ENCODE measurements at places on chromosomes 16 and 17.

GRCh38 chr17:41494524-41494923 lies 4.8 kb upstream of the KRT36 start:
- no peak for DNase-seq

DNA sequence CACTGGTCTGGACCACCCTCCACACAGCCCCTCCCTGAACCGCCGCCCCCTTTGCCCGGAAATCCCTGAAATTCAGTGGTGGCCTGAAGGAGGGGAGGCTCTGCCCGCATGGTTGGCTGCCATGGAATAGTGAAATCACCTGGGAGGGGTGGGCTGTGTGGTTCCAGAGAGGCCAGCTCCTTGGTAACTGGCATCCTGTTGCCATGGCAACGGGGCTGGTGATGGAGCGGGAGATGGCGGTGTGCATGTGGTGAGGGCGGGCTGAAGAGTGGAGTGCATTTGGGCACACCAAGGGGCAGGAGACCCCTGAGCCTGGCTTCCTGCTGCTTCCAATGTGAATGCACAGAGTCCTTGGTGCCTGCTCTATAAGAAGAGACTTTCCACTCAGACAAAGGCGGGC lies 2.4 kb downstream of the EFNB3 start:
- no peak for DNase-seq

DNA sequence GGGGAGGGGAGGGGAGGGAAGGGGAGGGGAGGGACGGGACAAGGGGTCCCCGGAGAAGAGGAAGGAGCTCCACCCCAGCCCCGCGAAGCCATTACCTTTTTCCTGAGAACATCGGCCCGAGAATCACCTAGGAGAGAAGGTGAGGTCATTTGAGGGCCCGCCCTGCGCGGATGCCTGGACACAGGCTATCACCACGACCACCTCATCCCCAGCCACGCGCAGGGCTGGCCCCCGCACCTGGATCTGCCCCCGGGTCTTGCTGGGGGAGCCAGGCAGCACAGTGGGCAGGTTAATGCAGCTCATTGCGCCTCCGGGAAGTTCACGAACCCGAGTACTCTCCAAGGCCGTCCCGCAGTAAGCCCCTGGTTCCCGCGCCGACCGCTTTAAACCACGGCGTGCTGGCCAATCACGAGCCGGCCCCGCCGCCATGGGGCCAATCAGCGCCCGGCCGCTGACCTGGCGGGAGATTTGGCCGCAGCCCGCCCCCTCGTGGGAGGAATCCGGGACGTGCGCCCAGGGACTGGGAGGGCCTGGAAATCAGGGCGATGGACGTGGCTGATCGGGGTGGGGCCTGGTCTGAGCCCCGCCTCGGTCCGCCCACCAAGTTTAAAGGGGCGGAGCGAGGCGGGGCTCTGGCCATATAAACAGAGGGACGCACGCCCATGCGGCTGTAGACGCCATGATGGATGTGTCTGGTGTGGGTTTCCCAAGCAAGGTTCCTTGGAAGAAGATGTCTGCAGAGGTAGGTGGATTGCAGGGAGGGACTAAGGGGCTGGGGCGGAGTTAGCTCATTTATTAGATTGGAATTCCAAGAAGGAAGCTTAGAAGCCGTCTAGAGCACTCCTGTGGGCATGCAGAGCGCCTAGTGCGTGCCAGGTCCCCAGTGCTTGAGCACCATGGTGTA lies at the start of the genes AFMID and TK1:
Gene AFMID (plus strand): TSS at position 671 of the 904 bp plus-strand sequence. CDS start 9 bp downstream, at position 680.
Gene TK1 (minus strand): TSS at position 361 of the 904 bp plus-strand sequence. CDS start 58 bp downstream, at position 303.
- peak; percentile 99 for DNase-seq

DNA sequence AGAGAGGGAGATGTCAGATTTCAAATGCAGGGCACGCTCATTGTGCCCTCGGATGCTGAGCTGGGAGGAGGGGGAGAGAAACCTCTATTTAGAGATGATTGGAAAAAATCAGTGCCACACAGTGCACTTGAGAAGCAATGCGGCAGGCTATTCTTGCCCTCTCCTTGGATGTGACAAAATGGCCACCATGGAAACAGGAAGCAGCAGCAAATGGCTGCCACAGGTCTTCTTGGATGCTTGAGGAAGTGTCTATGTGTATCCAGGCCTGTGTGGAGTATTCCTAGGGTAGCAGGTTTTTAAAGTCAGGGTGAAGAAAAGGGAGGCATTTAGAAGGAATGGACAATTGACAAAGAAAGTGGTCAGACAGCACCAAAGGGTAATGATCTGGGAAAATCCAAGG lies 340.1 kb upstream of the ZFHX3 start:
- DNase-seq = no peak

- DNase-seq = no peak
Measured at GRCh38 chr17:57714665-57715180, 30.4 kb downstream of the CCDC182 start.

DNA sequence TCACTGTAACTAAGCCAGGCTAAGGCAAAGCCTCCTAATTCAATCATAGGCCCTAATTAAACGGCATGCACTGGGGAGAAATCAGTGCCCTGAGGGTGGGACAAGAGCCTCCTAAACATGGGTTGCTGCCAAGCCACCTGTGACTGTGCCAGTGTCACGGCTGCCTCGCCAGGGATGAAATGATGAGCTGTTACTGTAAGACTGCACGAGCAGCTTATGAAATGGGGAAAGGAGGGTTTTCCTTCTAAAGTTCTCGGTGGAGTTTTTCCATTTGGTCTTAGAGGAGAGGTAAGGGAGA lies 12.7 kb downstream of the TMEM11 start:
- DNase-seq = no peak

DNA sequence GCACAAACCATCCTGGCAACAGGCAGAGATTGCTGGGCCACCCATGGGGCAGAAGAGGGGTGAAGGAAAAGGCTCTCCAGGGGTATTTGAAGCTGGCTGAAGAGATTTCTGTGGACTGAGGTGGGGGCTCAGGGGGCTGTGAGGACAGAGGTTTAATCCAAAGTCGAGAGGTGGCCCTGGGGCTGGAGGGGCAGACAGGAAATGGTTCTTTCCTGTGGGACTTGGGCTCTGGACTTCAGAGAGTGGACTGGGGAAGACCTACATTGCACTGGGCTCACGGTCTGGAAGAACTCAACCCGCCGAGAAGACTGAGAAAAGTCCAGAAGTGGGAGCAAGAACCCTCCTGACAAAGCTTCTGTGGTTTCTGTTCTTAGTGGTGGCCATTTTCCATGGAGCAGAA lies 2.9 kb downstream of the CCDC42 start:
- no peak for DNase-seq

DNA sequence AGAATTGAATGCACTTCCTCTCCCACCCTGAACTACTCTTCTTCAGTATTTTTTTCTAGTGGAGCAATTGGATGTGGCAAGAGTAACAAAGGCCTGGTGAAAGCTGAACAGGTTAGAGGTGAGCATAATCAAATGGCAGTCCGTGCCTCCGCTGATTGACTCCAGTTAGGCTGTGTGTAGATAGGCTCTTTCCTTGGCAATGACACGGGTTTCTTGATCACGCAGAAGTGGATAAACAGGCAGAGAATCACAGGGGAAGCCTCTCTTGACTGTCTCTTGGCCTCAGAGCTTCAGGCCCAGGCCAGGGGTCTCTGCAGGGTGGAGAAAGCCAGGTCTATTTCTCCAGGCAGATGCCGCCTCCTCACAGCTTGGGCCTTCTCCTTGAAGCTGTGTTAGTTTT lies 4.2 kb downstream of the CD300LB start:
- no peak for DNase-seq

DNA sequence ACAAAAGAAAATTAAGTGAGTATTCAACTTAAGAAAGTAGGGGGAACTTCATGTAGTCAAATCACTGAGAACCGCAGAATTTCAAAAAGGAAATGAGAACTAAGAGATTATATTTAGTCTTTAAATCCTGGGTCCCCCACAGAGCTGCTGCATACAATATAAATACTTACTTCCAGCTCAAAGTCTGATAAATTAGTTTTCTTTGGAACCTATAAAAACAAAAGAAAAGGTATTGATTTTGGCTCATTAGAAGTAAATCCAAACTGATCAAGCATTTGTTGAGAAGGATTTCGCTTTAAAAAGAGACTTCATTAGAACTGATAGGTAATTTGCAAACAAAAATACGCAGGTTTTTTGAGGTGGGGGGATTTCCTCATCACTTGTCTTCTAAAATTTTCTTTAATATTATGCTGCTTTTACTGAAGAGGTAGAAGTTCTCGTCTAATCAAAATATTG lies 21.9 kb downstream of the PARN start:
- no peak for DNase-seq

- no peak for DNase-seq
Measured at GRCh38 chr16:83301971-83302370, 505.8 kb upstream of the HSBP1 start.

DNA sequence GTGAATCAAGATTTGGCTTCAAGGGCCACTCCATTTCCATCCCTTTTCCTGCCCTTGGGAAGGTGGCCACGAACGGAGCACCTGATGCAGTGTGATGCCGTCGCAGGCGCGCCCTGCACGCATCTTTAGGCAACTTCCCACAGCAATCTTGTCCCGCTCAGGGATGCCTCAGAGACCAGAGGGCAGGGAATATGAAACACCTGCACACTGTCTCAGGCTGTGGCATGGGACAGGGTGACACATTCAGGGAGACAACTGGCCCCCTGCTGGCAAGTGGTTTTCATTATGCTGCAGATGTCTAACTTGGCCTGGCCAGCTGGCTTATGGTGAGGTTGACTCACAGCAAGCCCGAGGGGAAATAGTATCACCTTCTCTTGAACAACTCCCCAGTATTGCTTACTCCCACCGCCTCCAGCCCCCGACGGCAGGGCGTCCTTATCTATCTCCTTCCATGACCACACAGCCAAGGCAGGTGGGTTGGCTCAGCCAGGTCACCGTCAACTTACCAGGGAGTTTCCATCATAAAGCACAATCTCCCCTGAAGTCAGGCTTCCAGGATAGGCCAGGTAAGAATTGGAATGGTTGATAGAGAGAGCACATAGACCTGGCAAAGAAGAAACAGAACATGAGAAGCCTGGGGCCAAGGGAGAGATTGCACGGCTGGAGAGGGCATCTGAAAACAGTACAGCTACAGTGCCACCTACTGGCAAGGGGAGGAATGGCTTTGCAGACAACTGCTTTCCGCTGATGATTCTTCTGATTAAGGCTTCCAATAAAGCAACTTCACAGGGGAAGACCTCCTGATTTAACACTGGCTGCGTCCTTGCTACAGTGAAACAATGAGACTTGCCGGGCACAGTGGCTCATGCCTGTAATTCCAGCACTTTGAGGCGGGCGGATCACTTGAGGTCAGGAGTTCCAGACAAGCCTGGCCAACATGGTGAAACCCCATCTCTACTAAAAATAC lies 21.1 kb downstream of the WIPI1 start:
- peak; percentile 58 for DNase-seq

DNA sequence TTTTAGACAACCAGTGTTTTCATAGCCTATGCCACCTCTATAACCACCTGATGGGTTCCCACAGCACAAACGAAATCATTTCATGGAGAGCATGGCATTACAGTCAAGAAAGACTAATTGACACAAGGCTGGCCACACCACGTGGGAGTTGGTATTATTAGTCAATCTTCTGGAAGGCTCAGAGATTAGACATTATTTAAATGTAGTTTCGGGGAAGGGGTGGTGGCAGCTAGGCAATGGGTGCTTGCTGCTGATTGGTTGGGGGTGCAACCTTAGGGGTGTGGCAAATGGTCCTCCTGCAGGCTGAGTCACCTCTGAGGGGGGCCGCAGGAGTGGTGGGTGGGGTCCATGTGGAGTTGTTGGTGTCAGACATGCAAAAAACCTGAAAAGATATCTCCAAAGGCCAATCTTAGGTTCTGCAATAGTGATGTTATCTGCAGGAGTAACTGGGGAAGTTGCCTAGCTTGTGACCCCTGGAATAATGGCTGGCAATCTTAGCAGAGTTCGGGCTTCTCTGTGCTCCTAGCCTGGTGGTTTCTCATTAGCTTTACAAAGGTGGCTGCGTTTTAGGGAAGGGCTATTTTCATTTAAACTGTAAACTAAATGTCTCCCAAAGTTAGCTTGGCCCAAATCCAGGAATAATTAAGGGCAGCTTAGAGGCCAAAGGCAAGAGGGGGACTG lies 4.6 kb downstream of the TEN1 start:
- no peak for DNase-seq

DNA sequence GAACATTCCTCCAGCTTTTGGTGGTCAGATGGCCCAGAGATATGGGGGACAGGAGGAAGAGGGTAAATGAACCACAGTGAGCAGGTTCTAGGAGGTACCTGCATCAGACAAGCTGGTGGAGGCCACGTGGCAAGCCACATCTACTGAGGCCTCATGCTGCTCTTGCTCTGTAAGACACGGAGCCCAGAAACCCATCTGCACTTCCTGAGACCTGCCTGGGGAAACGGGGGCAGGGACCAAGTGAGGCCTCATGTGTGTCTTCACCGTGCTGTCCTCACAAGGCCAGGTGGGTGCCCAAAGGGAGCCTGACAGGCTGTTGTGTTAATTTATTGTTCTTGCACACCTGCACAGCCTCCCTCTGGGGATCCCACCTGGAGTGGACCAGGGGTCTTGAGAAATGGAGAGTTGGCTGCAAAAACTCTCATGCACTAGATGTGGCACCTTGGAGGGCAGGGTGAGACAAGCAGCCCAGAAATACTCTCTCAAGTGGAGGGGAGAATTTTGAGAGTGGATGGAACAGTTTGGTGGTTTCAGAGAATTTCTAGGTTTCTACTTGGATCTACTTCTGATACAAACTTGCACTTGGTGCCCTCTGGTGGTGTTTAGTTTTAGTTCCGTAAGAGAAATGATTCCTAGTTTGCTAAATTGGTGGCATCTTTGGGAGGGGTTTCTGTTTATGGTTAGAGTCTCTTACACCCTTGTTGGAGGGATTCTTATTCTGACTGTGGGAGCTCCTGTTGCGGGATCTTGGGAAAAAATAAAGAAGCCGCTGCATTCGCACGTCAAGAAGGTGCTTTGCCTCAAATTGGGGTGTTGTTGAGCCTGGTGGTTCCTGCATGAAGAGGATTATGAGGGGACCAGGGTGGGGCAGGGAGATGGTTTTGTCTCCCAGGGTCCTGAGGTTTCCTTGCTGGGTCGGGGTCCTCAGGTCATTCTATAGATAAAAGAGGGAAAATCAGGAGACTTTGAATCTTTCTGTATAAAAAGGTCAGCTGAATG lies 47.5 kb downstream of the SLC6A2 start:
- DNase-seq = no peak

GRCh38 chr17:1221209-1221608 lies 41.4 kb upstream of the ABR start:
- no peak for DNase-seq

DNA sequence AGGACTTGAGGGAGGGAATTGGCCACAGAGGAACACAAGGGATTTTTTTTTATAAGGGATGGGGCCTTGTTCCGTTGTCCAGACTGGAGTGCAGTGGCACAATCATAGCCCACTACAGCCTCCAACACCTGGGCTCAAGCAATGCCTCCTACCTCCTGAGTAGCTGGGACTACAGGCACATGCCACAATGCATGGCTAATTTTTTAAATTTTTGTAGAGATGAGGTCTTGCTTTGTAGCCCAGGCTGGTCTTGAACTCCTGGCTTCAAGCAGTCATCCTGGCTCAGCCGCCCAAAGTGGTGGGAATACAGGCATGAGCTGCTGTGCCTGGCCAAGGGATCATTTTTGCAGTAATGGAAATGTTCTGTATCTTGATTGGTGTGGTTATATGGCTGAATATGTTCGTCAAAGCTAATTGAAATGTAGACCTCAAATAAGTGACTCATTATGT lies 56.9 kb downstream of the VMP1 start:
- DNase-seq = no peak

DNA sequence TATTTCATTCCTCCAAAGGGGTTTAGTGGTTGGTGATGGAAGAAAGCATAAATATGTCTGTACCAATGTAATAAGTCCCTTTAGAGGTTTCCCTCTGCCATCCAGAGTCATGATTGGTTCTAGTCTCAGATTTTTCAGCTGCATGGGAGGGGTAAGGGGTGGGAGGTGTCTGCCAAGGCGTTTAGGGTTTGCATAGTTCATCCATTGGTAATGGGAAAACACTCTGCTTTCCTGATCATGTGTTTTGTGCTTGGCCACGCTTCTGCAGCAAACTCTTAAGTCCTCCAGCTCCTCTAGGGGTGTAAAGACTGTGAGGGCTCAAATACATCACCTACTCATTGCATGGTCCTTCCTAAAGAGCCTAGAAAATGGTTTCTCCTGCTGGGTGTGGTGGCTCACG lies 29.8 kb downstream of the LIG3 start:
- DNase-seq = no peak

Measured in progenitor cell of endocrine pancreas (in vitro differentiated cells).